ENCODE measurements at places on chromosomes 2 and 18.
A peak's percentile ranks its signal among the peaks of the same experiment; 100 is the strongest.

DNA sequence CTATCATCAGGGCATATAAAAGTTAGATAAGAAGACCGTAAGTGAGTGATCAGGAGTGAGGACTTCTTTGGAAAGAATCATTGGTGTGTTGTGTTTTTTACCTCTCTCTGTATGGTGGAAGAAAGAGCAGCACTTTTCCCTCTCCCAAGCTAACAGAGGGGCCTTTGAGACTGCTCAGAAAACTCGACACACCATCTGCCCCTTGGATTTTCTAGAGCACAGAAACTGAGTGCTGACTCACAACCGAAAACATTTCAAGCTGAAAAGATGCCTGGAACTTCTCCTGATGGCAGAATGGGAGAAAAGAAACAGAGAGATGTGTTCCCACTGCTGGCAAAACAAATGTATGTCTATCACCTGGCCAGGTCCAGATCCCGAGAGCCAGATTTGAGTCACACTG is 156.6 kb downstream of the DNAH7 start:
- ATAC-seq, result no peak

DNA sequence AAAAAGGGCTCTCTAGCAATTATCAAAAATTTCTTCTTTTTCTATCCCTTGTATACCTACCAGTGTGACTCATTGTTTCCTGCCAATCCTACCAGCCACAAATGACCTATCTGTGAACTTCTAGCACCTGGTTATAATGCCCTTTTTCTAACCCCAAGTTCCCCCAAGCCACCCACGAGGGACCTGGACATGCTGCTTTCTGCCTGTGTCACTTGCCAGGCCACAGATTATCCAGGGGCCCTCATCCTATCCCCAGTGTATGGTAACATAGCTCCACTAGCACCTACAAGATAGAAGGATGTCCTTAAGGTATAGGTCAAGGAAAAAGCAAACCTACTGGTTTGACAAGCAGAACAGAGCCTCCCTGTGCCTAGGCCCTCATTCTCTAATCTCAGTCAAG is 26.8 kb downstream of the AAK1 start:
- ATAC-seq, result no peak

GRCh38 chr2:109185338-109185737 is 56.3 kb downstream of the SH3RF3 start:
- ATAC-seq, result peak; percentile 77

DNA sequence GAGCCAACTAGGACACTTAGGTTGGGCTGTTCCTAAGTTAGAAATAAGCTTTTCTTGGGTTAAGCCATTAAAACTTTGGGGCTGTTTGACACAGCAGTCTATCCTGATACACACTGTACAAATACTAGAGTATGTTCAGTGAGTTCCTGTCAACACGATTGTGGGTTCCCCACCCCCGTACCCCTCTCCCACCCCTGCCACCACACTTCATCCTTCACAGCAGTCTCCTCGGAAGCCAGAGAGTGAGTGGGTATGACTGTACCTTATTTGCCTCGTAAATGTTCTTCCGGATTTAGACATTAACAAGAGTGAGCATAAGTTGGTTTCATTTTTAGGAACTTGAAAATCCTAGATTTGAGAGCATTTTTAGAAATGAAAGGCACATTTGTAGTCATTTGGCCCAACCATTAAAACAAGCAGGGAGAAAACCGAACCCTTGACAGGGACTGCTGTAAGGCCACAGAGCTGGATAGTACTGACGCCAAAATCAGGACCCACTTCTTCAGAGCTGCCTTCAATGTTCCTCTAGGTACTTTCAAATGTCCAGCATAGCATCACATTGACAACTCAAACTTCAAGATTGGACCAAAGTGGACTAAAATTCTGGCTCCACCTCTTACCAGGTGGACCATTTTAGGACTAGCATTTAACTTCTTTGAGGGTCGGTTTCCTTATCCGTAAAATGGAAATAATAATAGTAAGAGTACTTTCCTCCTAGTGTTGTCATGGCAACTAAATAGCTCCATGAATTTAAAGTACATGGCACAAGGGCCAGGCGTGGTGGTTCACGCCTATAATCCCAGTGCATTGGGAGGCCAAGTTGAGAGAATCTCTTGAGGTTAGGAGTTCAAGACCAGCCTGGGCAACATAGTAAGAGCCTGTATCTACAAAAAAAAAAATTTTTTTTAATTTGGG is 166.3 kb upstream of the SERTAD2 start:
- no peak for ATAC-seq

Data from motor neuron (in vitro differentiated cells).